ENCODE measurements at places on chromosomes 16 and 17. TPM values are rescaled to one million over a fixed set of nuclear protein-coding genes. Genes with fewer than 3 reads are reported as not detected.

The TSPOAP1 gene
- 6.9 TPM for polyA plus RNA-seq

The TPSB2 gene
- polyA plus RNA-seq, result not detected

The MT1E gene
- 34.2 TPM for polyA plus RNA-seq

The SALL1 gene
- not detected for polyA plus RNA-seq

The TK1 gene
- polyA plus RNA-seq, result 1.1 TPM

The TMC8 gene
- polyA plus RNA-seq, result not detected

The TBC1D3H gene
- polyA plus RNA-seq, result 0.18 TPM

The SDR42E2 gene
- polyA plus RNA-seq, result not detected

The TMEM88 gene
- not detected for polyA plus RNA-seq

The KRT24 gene
- 0.85 TPM for polyA plus RNA-seq

The FLCN gene
- polyA plus RNA-seq, result 6.1 TPM

The TMC5 gene
- polyA plus RNA-seq, result not detected

The SLC52A1 gene
- polyA plus RNA-seq, result not detected

The TMEM92 gene
- not detected for polyA plus RNA-seq

The PALB2 gene
- polyA plus RNA-seq, result 5.0 TPM

The ITGB3 gene
- not detected for polyA plus RNA-seq

The TAT gene
- polyA plus RNA-seq, result not detected

The ZNF469 gene
- not detected for polyA plus RNA-seq

The SCN4A gene
- 0.10 TPM for polyA plus RNA-seq

The ALOX12B gene
- polyA plus RNA-seq, result not detected

The TRIM37 gene
- 161 TPM for polyA plus RNA-seq

The CHRNB1 gene
- 16.0 TPM for polyA plus RNA-seq

The KRT28 gene
- polyA plus RNA-seq, result not detected

The RDM1 gene
- not detected for polyA plus RNA-seq

The THUMPD1 gene
- polyA plus RNA-seq, result 19.6 TPM

The CDH11 gene
- 23.8 TPM for polyA plus RNA-seq

The SAP30BP gene
- polyA plus RNA-seq, result 108 TPM

The CMTM1 gene
- polyA plus RNA-seq, result not detected

The PITPNM3 gene
- polyA plus RNA-seq, result 6.4 TPM

The VWA3A gene
- 0.70 TPM for polyA plus RNA-seq

The MRPS7 gene
- 95.0 TPM for polyA plus RNA-seq

The KRTAP17-1 gene
- not detected for polyA plus RNA-seq

The CREBBP gene
- polyA plus RNA-seq, result 6.4 TPM

The CX3CL1 gene
- 16.5 TPM for polyA plus RNA-seq

The CIBAR2 gene
- polyA plus RNA-seq, result not detected

The MED1 gene
- 4.3 TPM for polyA plus RNA-seq

The GPR179 gene
- not detected for polyA plus RNA-seq

The FNDC8 gene
- not detected for polyA plus RNA-seq

The PYDC1 gene
- 0.94 TPM for polyA plus RNA-seq

The GAA gene
- 2.6 TPM for polyA plus RNA-seq

The SLC16A6 gene
- 6.4 TPM for polyA plus RNA-seq

The TBC1D3K gene
- polyA plus RNA-seq, result not detected

The HAS3 gene
- 0.11 TPM for polyA plus RNA-seq

The CD300H gene
- polyA plus RNA-seq, result not detected

The TUBB3 gene
- polyA plus RNA-seq, result 96.8 TPM

The BEAN1 gene
- polyA plus RNA-seq, result not detected

The RASD1 gene
- 55.2 TPM for polyA plus RNA-seq

The ARHGAP44 gene
- polyA plus RNA-seq, result 8.2 TPM

The KRTAP9-4 gene
- polyA plus RNA-seq, result not detected

The ACBD4 gene
- polyA plus RNA-seq, result 0.44 TPM

All from Purkinje cell (primary cell).